ENCODE measurements at places on chromosomes 12 and 14. TPM values are rescaled to one million over a fixed set of nuclear protein-coding genes. Genes with fewer than 3 reads are reported as not detected.

Gene ZBTB39
- total RNA-seq = 9.8 TPM

Gene SLCO1B1
- total RNA-seq = not detected

Gene TAS2R20
- 0.57 TPM for total RNA-seq

Gene MSI1
- total RNA-seq = 16.0 TPM

DNA sequence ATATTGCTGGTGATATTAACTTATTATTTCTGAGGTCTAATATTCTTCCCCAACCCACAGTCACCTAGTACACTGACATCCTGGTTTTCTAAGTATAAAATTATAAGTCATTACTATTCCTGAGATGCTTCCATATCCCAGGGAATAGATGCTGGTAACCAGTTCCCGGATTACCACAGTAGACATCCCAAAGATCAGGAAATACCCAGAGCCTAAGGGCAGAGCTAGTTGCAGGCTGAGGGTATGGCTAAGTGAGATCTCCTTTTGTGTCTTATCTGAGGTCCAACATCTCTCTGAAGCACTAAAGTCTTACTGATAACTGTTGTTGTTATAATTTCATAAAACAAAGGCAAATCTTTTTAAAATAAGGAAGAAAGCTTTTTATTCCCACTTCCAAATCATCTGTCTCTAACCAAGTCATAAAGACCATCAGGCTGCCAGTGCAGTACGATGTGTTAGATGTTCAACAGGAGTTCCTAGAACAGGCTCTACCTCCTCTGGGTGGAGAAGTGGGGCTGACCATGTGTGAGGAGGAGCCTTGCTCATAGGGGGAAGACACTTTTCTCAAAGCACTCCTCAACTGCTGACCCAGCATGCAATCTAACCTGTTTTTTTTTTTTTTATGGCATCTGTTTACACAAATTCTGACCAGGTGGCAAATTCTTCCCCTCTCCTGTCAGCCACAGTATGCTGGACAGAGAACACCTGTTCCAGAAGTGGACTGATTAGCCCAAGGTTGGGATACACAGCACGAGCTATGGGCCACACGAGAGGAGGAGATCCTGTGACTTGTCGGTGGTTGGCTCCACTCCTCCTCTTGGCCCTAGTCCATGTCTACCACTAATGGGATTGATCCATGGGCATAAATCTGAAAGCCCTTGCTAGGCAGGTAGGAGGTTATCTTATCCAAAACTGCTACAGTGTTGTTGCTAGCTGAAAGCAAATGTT lies 16.1 kb upstream of the GRIP1 start:
- no peak overlapping the region for H3K27ac ChIP-seq
- H3K36me3 ChIP-seq = no peaks in the 10 kb centered on the region
- no peak for DNase-seq
- H3K4me1 ChIP-seq = no peaks in the 10 kb centered on the region
- peaks cover 5% of the 10 kb centered on the region for H3K27me3 ChIP-seq

Gene ENDOU
- not detected for total RNA-seq

DNA sequence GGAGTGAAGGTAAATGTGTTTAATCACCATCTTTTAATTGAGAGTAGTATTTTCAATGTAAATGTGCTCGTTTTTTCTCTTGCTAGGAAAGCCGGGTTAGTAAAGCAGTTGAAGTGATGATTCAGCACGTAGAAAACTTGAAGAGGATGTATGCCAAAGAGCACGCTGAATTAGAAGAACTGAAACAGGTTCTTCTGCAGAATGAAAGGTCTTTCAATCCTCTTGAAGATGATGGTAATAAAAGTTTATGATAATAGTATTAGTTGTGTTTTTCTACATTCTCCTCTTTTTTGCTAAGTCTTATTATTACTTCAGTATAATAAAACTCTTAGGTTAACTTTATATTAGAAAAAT lies 93.9 kb downstream of the DNAI7 start:
- H3K27ac ChIP-seq = no peak overlapping the region
- H3K4me3 ChIP-seq = no peak overlapping the region
- H3K27me3 ChIP-seq = no peaks in the 10 kb centered on the region
- DNase-seq = no peak

- no peaks in the 10 kb centered on the region for H3K27me3 ChIP-seq
- peaks cover 23% of the 10 kb centered on the region for H3K4me1 ChIP-seq
- no peak for DNase-seq
- no peak overlapping the region for H3K27ac ChIP-seq
- no peak overlapping the region for H3K4me3 ChIP-seq
These were observed 111.7 kb downstream of the KITLG start for GRCh38 chr12:88468581-88468980.

GRCh38 chr14:68623826-68624225 lies 169.0 kb downstream of the ZFP36L1 start:
- H3K4me1 ChIP-seq = peaks cover 20% of the 10 kb centered on the region
- H3K27ac ChIP-seq = no peak overlapping the region
- no peak overlapping the region for H3K4me3 ChIP-seq
- no peaks in the 10 kb centered on the region for H3K27me3 ChIP-seq
- DNase-seq = no peak

DNA sequence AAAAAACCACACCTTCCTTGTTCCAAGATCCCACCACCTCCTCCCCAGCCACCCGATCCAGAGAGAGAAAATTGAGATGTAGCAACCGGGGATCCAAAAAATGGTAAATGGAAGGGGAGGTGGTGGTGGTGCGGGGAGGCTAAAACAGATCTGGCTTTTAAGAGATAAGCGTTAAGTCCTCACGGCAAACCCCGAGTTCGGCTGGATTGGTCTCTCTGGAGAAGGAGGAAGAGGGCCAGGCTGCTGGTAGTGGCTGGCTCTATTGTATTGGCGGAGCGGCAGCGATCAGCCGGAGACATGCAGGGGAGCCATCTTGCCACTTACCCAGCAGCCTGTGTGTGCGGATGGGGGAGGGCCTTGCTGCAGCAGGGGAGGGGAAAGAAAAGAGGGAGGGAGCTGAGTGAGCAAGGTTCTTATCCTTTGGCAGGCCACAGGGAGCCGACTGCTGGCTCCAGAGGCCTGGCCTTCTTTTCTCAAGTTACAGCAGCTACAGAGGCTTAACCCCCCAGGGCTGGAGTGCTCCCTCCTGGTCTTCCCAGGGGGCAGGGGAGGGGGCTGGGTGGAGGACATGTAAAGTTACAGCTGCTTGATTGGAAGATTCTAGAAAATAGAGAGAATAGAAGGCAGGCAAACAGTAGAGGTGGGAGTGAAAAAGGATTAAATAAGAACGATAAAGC lies 14.1 kb upstream of the CDH24 start:
- peaks cover 46% of the 10 kb centered on the region for H3K36me3 ChIP-seq
- peak overlapping the region; percentile 89 for H3K27ac ChIP-seq
- H3K4me1 ChIP-seq = peaks cover 37% of the 10 kb centered on the region
- no peaks in the 10 kb centered on the region for H3K27me3 ChIP-seq
- H3K4me3 ChIP-seq = peak overlapping the region; percentile 98
- peak; percentile 93 for DNase-seq

DNA sequence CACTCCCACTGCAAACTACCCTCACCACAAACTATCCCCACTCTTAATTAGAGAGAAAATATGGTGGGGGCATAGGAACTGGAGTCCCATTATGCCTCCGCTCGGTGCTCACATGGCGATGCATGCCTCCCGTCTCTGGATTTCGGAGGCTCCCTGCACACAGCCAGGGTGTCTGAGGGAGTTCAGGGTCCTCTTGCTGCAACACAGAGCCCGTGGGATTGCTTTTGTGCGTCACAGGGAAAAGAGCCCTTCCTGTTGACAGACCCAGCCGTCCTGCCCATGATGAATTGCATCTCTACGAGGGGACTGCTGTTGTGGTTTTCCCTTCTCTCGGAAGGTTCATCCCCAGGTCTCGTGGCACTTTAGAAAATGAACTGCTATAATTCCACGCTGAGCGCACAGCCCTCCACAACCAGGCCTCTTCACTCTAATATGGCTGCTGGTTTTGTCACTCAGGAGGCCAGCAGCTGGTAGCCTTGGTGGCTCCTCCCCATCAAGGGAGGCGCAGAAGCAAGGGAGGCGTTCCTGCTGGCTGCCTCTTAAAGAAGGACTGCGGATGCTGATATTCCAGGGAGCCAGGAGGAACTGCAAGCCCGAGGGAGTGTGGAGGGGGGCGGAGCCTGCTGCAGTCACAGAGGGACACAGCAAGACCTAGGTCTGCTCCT lies 158.0 kb downstream of the KCNA5 start:
- H3K27ac ChIP-seq = no peak overlapping the region
- H3K27me3 ChIP-seq = no peaks in the 10 kb centered on the region
- H3K4me3 ChIP-seq = no peak overlapping the region
- no peaks in the 10 kb centered on the region for H3K36me3 ChIP-seq
- DNase-seq = peak; percentile 23

All from astrocyte (in vitro differentiated cells and primary cell).